ENCODE measurements at places on chromosomes 12 and 14. TPM values are rescaled to one million over a fixed set of nuclear protein-coding genes. Genes with fewer than 3 reads are reported as not detected.

DNA sequence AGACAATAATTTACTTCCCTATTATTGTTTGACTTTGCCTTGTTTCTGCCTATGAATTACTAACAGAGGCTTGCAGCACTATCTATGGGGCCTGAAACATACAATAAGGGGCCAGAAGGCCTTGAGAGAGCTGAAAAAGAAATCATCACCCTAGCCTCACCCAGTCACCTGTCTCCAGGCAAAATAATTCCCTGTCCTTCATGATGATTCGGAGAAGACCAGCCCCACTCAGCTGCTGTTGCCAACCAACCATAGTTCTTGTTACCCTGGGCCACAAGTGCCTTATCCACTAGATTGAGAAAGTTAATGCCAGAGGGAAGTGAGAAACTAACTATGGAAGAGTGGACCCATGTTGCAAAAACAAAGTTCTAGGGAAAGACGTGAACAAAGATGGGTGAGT is 97.1 kb downstream of the ARF6 start:
- no peak for DNase-seq

DNA sequence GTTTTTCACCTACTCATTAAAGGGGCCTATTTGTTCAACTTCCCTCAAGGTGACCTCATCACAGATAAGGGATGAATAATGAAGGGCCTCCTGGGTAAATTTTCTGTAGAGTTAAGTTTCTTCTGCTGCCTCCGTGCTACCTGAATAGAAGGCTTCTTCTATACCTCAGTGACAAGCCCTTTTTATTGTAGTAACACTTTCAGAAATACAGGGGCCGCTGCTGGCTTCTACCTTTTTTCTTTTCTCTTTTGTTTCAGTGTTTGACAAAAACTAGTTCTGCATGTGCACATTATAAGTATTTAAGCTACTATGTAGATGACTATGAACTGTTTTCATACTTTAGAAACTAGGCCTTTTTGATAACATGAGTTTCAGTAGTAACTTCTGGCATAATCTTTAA is 207.0 kb downstream of the NAV3 start:
- DNase-seq = no peak

GRCh38 chr14:103384450-103385151 is 614 bp upstream of the MARK3 start:
- DNase-seq = no peak

- no peak for DNase-seq
Measured at GRCh38 chr12:10170216-10170615, 1.7 kb downstream of the OLR1 start.

The SERPINA3 gene
- not detected for total RNA-seq

DNA sequence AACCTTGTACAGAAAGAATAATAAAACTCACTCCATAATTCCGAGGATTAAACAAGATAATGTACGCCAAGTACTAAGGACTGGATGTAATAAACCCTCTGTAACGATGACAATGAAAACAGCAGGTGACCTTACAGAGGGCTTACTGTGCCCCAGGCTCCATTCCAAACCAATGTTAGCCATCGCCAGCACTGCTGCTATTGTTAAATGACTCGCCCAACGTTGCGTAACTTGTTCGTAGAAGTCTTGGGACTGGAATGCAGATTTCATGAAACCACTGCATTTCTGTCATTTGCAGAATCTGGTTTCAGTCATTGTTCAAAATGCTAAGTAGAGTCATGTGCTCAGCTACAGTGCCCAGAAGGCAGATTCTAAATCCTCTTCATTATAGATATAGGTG is 728 bp upstream of the STON2 start:
- peak; percentile 50 for DNase-seq

DNA sequence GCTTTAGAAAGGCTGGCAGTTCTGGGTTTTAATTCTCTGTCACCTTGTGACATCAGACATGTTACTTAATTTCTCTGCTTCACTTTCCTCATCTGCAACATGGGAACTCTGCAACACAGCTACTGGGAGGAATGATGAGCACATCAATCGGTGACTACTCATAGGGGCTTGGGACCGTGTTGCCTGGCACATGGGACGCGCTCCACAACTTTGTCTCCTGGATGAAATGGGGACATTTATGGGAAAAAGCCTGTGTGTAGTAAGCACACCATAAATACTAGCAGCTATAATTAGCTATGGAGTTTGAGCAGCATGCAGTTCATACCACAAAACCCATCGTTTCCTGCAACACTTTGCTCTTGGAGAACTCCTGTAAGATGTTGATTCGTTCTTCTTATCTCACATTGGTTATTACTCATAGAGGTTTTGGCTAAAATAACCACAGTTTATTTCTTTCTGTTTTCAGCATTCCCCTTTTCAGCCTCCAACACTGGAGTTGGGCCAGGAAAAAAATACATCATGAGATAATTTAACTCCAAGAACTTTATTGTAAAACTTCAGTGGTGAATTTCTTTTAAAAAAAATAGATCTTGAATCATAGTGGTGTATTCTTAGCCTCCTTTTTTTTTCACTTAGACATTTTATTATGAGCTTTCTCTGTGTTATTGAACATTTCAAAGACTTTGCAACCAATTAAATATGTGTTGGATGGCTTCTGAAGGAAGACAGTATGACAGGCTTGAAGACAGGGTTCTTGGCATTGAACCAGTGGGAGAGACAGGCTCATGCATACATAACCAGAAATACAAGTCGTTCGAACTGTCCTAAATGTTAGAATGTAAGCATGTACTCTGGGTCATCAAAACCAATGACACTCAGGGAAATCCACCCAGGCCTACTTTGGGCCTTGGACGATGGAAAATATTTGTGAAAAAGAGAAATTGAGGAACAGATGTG is 72.7 kb downstream of the RIN3 start:
- DNase-seq = peak; percentile 43

The KRT6C gene
- total RNA-seq = not detected

- DNase-seq = no peak
Measured at GRCh38 chr12:89379148-89379838, 27.0 kb upstream of the DUSP6 start.

GRCh38 chr12:88237954-88238353 is 95.8 kb downstream of the TMTC3 start:
- DNase-seq = peak; percentile 23

DNA sequence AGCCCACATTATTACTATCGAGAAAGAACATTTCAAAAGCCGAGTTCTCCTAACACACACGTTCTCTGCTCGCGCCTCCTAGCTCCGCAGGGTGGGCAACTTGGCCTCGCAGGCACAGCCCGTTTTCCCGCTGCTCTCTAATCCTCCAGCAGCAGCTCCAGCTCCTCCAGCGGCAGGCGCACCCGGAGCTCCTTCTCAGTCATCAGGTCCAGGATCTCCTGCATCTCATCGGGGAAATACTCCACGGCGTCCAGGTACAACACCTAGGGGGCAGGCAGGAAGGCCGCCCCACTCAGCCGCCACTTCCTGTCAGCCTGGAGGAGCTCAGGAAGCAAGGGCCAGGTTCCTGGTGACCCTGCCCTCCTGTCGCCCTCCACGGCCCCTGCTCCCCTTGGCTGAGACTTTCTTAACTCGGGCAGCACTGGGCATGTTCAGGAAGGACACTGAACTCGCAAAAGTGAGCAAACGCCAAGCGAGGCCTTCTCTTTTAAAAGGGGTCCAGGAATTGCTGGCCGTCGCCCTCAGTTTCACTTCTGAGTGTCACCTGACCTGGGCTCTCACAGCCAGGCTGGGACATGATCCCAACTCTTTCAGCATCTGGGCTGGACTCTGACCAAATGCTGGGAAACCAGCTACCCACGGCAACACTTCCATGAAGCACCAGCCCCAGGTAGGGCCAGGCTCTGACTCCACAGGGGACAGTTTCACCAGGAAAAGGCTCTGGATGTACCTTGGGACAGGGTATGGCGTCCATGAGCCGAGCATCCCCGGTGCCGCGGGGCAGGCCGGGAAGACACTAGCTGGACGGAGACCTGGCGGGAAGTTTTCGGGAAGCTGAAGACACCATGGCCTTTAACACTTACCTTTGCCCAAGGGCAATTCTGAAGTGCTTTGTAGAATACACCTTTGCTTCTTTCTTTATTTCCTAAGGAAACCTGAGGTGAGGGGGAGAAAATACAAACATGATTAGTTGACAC is 22.1 kb downstream of the PSMC1 start:
- DNase-seq = no peak

All from activated CD4-positive, alpha-beta T cell treated with anti-CD3 and anti-CD28 coated beads for 36 hours (primary cell).